ENCODE measurements at places on chromosomes 6 and 20. TPM values are rescaled to one million over a fixed set of nuclear protein-coding genes. Genes with fewer than 3 reads are reported as not detected.
A peak's percentile ranks its signal among the peaks of the same experiment; 100 is the strongest.

DNA sequence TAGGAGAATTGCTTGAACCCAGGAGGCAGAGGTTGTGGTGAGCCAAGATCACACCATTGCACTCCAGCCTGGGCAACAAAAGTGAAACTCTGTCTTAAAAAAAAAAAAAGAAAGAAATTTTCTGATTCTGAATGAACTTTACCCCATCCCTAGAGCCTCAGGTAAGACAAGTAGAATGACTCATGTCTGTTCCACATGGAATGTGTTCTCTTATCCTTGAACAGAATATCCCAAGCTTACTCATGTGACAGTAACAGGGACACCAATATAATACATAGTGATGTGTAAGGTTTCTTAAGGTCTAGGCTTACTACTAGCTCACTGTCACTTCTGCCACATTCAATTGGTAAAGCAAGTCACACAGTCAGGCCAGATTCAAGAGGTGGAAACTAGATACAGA, 219.6 kb upstream of the BTBD3 start:
- no peak for DNase-seq

- DNase-seq: no peak
These were observed 1614.7 kb downstream of the KHDRBS2 start for GRCh38 chr6:60671369-60671768.

GRCh38 chr20:34938466-34939163, 17.0 kb downstream of the GSS start:
- DNase-seq: no peak

DNA sequence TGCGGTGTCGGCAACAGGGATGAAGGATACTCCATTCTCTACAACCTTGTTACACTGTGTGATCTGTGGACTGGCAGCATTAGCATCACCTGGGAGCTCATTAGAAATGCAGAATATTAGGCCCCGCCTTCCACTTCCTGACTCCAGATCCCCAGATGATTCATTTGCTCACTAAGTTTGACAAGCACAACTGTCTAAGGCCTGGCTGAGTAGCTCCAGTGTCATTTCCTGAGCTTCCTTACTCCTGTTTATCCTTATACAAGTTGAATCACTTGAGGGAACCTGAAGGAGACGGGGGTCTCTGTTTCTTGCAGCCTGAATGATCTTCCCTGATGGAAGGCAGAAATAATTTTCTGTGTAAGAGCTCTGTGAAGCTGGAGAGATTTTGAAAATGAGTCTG, 32.7 kb upstream of the PROKR2 start:
- peak; percentile 7 for DNase-seq

- DNase-seq: no peak
These were observed 8.7 kb downstream of the SLC2A4RG start for GRCh38 chr20:63748070-63748933.

The RSPH4A gene
- total RNA-seq: under 0.01 TPM

The PNLDC1 gene
- total RNA-seq: not detected
